NB4 (cell line): ENCODE measurements at places on chromosomes 3 and 15.

GRCh38 chr3:103644450-103644849, 1209.6 kb downstream of the ZPLD1 start:
- DNase-seq = no peak

DNA sequence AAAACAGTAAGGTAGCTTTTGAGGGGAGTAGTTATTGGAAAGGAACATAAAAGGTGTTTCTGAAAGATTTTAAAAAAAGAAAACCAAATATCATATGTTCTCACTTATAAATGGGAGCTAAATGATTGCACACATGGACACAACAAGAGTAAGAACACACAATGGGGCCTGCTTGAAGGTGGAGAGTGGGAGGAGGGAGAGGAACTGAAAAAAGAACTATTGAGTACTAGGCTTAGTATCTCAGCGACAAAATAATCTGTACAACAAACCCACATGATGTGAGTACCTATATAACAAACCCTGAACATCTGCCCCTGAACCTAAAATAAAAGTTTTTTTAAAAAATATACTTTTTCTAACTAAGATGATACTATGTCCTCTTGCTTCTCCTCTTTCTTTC, 138.3 kb downstream of the CGGBP1 start:
- no peak for DNase-seq

DNA sequence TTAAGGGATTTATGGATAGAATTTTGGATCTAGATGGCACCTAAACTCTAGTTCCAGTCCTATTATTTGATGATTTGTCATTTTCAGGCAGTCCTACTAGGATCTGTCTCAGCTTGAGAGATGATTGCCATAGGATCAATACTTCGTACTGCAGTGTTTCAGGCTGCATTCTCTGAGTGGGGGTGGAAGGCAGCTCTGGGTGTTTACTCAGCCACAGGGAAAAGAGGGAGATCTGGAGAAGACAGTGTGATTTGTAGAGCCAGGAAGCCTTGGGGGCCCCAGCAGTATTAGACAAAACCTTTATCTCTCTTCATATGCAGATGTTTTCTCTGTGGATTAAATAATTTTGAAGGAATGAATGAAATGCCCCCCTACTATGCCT, 188.4 kb upstream of the SYNPR start:
- no peak for DNase-seq

DNA sequence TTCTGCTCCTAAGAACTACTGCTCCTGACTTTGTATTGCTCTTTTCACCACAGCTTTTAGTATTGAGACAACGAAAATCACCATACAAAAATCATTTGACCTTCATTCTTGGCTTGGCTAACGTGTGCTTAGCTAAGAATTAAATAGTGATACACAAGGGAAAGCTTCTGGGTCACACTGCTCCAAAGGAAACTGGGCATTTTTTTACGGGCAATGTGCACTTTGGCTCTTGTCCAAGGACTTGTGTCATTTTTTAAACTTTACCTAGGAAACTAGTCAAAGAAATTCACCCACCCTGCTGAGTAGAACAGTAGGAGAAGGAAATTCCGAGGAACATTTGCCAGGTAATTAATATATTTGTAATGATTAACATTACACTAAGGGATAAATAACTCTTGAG, 19.8 kb downstream of the WDR72 start:
- DNase-seq = no peak

GRCh38 chr3:132038198-132038825, 3.5 kb upstream of the CPNE4 start:
- peak; percentile 21 for DNase-seq

- DNase-seq = peak; percentile 90
Measured at GRCh38 chr15:40594429-40594836, 384 bp downstream of the KNL1 start.

GRCh38 chr15:88509964-88510363, 36.5 kb downstream of the DET1 start:
- DNase-seq = no peak

DNA sequence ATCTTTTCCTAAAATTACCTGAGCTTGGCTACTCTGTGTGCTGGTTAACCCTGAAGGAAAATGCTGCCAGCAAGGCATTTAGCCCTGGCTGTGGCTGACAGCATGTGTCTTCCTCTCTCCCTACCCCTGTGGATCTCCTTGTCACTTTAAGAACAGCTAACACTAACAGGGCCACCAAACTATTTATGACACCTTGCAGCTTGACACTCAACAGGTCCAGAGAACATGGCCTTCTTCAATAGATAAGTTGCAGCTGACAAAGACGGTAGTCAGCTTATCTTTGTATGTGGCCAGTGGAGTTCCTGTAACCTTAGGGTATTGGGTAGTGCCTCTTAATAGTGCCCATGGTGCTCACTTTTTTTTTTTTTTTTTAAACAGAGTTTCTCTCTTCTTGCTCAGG, 32.0 kb upstream of the COPB2 start:
- no peak for DNase-seq

DNA sequence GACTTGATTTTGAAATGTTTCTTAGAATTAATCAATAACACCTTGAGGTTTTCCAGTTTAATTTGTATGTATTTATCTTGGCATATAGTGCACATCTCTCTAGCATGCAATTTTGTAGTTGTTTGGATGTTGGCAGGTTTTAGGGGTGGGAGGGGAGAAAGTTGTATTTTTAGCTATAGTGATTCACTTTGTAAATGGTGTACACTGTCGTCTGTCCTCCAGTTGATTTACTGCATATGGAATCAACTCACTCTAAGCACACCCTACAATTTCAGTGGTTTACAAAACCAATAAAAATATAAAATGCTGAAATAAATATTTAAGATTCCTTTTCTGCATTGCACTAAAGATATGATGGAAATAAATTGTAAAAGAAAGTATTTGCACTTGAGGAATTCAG, 199.1 kb downstream of the CDIN1 start:
- DNase-seq = no peak

DNA sequence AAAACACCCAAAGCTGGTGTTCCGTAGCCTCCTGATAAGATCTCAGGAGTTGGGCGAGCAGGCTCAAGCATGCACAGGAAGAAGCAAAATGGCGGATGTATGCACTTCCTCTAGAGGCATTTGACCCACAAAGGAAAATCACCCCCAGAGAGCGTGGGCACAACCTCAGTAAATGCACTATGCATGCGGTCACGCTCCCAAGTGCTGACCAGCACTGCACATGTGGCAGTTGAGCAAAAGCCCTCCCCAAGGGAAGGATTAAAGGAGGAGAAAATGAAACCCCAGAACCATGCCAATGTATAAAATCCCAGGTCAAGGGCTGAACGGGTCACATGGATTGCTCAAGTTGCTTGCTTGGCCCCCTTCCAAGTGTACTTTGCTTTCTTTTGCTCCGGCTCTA, 289.4 kb upstream of the IGF1R start:
- DNase-seq = no peak

DNA sequence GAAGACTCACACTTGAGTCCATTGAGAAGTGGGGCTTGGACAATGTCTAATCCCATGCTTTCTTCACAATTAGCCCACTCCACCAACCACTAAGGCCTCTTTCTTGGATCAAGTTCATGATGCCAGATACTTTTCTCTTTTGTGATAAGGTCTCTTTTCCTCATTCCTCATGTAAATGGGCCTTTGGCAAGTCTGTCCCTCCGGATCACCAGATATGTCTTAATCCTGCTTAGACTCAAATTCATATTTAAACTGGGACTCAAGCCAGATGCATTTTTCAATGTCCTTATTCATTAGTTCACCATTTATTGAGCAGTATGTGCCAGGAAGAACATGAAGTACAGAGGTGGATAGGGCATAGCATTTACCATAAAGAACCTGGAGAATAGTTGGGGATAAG, 671.1 kb downstream of the TBL1XR1 start:
- DNase-seq = no peak

- DNase-seq = peak; percentile 2
Measured at GRCh38 chr3:87225659-87226058, 1.4 kb upstream of the CHMP2B start.
